NCI-H1930 (cell line): ENCODE measurements at places on chromosomes 7 and 10.

- DNase-seq = no peak
Measured at GRCh38 chr7:105887569-105888189, 11.3 kb upstream of the ATXN7L1 start.

DNA sequence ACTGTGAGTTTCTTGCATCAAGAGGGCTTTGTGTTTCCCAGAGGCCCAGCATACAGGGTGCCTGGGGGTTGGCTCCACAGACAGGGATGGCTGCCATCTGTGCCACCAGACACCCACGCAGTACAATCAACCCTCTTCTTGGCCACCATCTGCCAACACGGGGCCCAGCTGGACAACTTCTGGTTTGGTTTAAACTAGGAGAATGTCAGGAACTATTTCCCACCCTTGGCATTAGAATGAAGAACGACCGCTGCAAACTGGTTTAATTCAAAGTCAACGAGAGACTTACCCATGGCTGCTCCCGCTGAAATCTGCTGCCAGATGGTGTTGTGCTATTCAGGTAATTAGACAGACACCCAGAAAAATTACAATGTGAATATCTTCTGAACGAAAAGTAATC is 27.8 kb downstream of the NMT2 start:
- no peak for DNase-seq

- DNase-seq = no peak
Measured at GRCh38 chr10:120012566-120012965, 120.0 kb downstream of the SEC23IP start.

GRCh38 chr7:30365621-30366020 is 81.2 kb downstream of the ZNRF2 start:
- no peak for DNase-seq

- peak; percentile 24 for DNase-seq
Measured at GRCh38 chr7:54485044-54485443, 57.1 kb upstream of the VSTM2A start.

GRCh38 chr7:40793132-40793531 is 658.3 kb downstream of the SUGCT start:
- no peak for DNase-seq

DNA sequence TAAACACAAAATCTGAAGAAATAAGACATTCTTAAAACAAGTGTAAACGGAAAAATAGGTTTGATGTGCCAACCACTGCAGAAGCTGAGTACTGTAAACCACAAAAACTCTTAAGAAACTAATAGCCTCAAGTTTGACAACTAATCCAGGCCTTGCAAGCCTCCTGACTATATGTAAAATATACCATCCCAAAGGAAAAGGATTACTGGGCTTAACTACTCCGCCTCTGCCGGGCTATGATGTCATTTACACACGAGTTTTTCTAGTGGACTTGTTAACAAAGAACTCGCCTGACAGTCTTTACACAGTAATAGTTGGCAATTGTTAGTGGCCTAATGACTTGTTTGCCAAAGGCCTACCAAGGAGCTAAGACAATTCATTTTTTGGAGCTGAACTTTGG is 2.1 kb downstream of the KIF5B start:
- DNase-seq = no peak

GRCh38 chr10:86658261-86658741 is 4.0 kb downstream of the OPN4 start:
- no peak for DNase-seq

DNA sequence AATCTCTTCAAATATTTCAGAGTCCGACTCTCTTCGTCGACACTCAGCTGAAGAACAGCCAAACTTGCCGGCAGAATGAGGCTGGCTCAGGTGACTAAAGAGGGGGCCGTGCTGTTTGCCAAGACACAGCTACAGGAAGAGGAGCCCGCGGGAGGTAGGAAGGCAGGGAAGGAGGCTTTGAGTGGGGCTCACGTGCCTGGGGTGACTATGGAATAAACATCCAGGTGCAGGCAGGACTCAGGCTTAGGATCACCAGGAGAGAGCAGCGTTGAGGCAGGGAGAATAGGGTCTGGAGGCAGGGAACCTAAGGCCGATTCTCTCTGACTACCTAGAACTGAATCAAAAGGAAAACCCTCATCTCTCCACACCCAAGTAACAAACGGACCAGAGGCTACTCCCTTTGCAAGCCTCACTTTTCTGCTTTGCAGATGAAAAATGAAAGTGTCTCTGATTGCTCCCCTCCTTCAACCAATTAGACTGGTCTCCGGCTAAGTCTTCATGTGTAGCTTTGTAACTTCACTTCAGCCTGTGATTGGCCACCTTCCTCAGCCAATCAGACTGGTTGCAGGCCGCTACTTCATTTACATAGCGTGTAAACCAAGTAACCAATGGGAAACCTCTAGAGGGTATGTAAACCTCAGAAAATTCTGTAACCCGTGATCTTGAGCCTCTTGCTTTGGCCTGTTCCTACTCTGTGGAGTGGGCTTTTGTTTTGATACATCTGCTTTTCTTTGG is 19.7 kb upstream of the BNIP3 start:
- no peak for DNase-seq

- DNase-seq = no peak
Measured at GRCh38 chr10:100022403-100022802, 12.7 kb upstream of the DNMBP start.

DNA sequence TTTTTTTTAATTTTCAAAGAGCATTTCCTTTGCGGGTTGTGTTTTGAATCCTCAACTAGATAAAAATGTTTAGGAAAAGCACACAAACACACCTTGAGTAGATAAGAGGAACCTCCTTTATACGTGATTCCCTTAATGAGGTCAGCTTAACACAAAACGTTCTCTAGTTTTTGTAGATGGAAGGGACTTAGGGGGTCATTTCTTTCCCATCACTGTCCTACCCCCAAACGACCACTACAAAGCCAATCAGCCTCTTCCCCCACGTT is 1.2 kb downstream of the SUV39H2 start:
- no peak for DNase-seq

- no peak for DNase-seq
Measured at GRCh38 chr10:100693821-100694220, 51.6 kb upstream of the PAX2 start.

DNA sequence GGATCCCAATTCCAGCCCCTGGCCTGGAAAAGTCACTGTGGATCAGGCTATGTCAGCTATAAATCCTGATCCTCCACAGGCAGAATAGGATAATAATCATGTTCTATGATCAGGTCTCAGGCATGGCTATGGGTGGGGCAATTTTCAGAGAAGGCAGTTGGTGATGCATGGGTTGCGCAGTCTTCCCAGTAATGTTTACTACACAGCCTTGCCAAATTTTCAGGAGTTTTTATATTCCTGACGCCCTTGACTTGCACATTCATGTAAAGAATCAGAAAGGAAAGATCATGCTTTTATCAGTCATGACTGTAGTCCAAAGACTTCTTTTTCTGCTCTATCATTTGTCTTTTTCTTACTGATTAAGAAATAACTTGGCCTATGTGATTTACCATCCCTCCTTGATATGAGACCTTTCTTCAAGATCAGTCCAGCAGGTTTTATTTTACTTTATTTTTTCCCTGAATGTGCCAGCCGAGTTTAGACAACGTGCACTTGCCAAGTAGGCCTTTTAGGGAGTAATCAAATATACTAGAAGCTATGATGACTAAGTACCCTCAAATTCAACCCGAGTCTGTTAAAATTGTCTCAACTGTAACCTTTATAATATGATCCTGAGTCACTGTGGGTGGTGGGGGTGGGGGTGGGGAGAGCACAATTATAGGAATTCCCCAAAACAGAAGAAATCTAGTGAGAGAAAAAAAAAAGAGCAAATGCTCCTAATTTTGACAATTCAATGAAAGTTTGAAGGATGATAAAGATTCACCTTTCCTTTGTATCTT is 31.9 kb downstream of the ARL4A start:
- no peak for DNase-seq

DNA sequence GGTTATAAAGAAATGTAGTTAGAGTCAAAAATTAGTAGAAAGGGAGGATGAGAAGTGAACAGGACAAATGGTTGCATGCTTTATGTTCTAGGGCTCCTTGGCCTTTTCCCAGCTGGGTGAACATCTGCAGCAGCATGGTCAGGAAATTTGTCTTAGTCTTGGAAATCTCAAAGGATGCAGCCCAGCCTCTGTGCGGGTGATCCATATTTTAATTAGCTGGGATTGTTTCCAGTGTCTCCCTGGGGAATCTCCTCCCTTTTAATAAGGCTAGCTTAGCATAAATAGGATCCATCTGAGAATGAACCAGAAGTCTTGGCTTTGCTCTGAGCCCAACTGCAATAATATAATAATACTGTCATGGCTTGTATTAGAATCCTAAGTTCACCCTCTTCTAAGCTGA is 198.3 kb downstream of the PRKG1 start:
- no peak for DNase-seq

- DNase-seq = no peak
Measured at GRCh38 chr7:120829487-120829886, 28.5 kb downstream of the TSPAN12 start.

- peak; percentile 21 for DNase-seq
Measured at GRCh38 chr7:22001345-22002004, 55.8 kb upstream of the CDCA7L start.

GRCh38 chr7:25216837-25217236 is 11.4 kb downstream of the NPVF start:
- peak; percentile 5 for DNase-seq

GRCh38 chr7:37546677-37547076 is 98.0 kb upstream of the ELMO1 start:
- no peak for DNase-seq

GRCh38 chr7:100629117-100629716 is 12.1 kb downstream of the TFR2 start:
- no peak for DNase-seq

DNA sequence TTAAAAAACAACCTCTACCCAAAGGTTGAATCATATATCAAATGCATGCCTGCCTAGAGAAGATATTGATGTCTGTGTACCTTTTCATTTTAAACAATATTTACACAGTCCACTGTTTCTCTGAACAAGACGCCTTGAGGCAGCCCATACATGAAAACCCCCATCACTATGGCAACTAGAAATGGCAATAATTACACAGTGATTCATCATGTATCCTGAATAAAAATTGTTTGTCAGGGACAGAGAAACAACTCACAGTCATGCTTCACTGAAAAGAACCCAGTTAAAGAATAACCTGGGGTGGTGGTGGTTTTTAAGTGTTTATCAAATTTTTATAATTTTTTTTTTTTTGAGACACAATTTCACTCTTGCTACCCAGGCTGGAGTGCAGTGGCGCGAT is 19.7 kb downstream of the DNAJC12 start:
- peak; percentile 43 for DNase-seq

DNA sequence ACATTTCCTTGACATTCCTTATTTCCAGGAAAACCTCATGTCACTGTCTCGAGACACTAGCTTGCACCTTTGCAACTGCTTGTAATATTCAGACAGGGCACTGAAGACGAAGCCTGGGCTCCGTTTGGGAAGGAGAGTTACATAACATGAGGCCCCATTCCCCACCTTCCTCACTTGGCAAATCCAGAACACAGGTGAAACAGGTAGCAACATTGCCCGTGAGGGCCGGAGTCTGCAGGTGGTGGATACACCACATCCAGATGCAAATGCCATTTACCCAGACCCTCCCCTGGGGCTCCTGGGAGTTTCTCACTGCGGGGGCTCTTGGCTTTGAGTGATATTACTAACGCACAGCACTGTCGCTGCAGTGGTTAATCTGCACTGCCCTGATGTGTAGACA is 491.0 kb downstream of the PTPRN2 start:
- DNase-seq = no peak

GRCh38 chr7:26987338-26987737 is 108.5 kb downstream of the HOXA1 start:
- no peak for DNase-seq

- peak; percentile 37 for DNase-seq
Measured at GRCh38 chr7:120554960-120555571, 282.1 kb downstream of the KCND2 start.

GRCh38 chr7:105748701-105749100 is 127.7 kb downstream of the ATXN7L1 start:
- no peak for DNase-seq

DNA sequence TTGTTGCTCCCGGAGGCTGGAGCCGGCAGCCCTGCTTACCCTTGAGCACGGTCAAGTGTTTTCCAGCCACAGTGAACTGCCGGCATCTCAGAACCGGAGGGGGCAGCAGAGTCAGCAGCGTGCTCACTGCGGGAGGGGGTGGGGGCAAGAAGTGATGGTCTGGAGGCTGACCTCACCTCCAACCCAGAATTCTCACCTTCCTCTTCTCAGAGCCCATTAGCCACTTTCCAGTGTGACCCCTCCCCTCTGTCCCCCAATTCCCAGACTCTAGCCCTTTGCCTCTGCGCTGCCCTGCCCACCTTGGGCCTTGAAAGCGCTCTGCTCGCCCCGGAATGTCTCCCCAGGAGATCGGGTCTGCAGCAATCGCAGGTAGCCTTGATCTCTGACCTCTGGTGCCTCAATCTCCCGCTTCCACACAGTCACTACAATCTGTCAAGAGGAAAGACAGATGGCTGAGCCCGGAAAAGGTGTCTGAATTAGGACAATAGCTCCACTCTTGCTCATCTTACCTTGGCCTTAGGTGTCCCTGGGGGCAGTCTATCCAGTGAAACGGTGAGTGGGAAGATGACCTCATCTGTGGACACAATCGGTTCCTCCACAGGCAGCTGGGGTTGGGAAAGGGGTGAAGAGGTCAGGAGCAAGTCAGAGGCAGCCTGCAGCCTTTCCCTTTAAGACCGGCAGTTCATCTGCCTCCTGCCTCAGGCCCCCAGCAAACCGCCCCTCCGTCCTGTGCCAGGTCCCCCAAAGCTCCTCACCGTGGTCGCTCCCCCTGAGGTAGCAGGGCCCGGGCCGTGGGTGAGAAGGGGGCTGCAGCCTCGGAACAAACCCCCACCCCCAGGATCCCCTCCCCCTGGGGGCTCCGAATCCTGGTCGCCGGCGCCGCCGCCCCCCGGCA is 942 bp downstream of the TRAPPC14 start:
- DNase-seq = peak; percentile 24

DNA sequence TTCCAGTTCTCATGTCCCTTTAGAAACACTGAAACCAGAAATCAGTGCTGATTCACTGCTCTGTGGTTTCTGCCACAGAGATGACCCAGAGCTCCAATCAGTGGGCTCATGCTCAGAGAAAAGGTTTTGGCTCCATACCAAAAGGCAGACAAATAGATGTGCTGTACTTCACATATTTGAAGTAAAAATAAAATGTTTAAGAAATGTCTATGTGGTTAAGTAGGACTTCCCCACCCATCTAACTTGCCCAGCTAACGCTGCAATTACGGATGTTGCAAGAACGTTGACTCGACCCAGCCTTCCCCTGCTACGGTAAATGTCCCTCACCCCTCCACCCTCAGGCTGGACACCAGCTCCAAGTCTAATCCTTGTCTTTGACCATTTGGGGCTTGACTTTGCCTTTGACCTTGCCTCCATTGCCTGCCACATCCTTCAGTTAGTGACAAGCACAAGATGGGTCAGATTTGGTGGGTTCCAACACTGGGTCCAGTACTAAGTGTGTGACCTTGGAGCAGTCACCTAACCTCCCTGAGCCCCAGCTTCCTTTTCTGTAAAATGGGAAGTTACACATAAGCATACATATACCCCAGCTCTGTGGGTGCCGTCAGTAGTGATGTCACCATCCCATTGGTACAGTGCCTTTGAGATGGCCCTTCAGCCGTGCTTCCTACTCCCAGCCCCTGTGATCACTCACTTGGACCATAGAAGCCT is 95.8 kb downstream of the CHST15 start:
- no peak for DNase-seq

- no peak for DNase-seq
Measured at GRCh38 chr10:128386231-128386630, 260.0 kb upstream of the MKI67 start.
